ENCODE measurements at places on chromosomes 7 and 10. TPM values are rescaled to one million over a fixed set of nuclear protein-coding genes. Genes with fewer than 3 reads are reported as not detected.

The LHPP gene
- total RNA-seq, result 19.7 TPM

The NPY4R2 gene
- not detected for total RNA-seq

The WAPL gene
- 53.4 TPM for total RNA-seq

The HOXA10 gene
- total RNA-seq, result not detected

The ABHD11 gene
- total RNA-seq, result 15.5 TPM

The MKX gene
- total RNA-seq, result 0.68 TPM

The CUZD1 gene
- 4.1 TPM for total RNA-seq

The HMX3 gene
- not detected for total RNA-seq

The ARHGAP21 gene
- 30.0 TPM for total RNA-seq

The MRPS33 gene
- 65.0 TPM for total RNA-seq

The SYT15 gene
- total RNA-seq, result 1.2 TPM

The ZNF786 gene
- total RNA-seq, result 9.9 TPM

The DDC gene
- 0.55 TPM for total RNA-seq

The IL15RA gene
- total RNA-seq, result 23.1 TPM

The DPCD gene
- 2.0 TPM for total RNA-seq

The CALHM2 gene
- total RNA-seq, result 78.3 TPM
